NCI-H1048 (cell line): ENCODE measurements at places on chromosomes 3 and 15.
A peak's percentile ranks its signal among the peaks of the same experiment; 100 is the strongest.

DNA sequence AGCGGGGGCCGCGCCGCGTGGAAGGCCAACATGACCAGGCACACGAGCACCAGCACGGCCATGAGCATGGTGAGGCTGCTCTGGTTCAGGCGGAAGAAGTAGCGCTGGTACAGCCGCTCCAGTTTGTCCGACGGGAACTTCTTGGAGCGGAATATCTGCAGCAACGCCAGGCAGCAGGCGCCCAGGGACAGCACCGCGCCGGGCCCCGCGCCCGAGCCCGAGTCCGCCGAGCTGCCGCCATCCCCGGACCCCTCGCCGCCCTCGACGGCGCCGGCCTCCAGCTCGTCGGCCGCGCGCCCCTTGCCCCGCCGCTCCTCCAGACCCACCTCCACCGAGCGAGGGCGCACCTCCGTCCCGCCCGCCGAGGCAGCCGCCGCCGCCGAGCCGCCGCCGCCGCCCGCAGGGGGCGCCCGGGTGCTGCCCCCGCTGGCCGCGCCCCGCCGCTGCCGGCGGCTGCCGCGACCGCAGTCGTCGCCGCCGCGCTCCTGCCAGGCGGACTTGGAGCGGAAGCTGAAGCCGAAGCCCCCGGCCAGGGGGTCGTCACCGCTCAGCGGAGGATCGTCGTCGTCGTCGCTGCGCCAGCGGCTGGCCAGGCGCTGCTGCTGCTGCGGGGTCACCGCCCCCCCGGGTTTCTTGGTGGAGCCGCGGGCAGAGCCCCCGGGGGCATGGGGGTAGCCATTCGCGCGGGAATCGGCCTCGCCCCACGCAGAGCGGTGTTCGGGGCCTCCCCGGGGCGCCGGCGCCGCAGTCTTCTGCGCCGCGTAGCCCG is 957 bp downstream of the ADCY5 start:
- DNase-seq: no peak

- DNase-seq: no peak
Observed at GRCh38 chr15:70910958-70911357, 18.3 kb downstream of the LRRC49 start.

DNA sequence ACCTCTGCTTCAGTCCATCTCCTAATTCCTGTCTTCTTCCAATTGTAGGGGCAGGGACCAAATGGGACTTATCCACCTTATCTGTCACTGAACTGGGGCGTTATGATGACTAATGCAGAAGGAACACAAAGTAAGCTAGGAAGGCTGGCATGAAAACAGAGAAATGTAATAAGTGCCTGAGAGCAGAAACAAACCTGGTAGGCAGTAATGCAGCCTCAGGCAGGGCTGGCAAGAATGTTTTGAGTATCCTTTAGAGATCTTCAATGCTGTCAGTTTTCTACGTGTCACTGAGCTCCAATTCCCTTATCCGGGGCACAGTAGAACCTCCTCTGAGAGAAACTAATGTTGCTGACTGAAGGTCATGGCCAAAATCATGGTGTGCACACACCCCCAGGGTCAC is 246.2 kb upstream of the TBL1XR1 start:
- no peak for DNase-seq

- DNase-seq: no peak
Observed at GRCh38 chr3:18402239-18402799, 22.8 kb downstream of the SATB1 start.

DNA sequence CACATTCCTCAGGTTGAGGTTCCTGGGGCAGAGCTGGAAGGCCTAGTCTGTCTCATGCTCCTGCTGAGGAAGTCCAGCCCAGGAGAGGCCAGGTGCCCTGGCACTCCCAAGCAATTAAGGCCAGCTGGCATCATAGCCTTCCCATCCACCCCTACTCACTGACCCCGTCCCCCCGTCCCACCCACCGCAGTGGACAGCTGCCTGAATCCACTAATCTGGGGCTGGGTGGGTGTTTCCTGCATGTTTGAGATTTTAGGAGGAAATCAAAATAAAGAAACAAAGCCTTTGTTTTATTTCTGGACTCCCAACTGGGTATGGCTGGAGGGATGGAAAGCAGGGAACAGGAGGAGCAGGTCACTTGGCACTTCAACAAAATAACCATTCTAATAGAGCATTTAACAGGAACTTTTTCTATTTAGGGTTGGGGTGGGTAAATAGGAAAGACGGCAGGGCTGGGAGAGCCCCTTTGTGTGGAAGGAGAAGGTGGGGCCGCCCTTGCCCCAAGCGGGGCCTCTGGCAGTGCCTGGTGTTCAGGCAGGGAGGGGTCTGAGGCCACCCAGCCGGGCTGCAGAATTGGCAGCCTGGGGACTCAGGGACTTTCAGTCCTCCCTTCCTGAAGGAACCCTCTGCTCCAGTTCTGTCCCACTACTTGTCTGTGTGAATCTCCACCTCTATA is 8.5 kb downstream of the MRAS start:
- no peak for DNase-seq

DNA sequence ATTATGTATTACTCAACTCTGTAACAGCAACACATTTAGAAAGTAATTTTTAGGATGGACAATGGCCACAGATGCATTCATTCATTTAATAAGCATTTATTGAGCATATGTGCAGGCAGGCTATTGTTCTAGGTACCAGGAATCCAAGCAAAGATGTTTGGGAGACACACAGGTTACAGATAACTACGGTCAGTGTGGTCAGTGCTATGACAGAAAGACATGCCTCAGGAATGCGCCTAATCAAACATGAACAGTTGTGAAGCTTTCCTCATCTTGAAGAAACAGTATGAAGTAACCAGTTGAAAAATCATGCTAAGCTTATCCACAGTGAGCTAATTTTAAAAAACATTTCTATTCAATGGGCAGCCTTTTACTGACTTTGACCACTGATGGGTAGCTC is 155.4 kb upstream of the CCDC54 start:
- no peak for DNase-seq

DNA sequence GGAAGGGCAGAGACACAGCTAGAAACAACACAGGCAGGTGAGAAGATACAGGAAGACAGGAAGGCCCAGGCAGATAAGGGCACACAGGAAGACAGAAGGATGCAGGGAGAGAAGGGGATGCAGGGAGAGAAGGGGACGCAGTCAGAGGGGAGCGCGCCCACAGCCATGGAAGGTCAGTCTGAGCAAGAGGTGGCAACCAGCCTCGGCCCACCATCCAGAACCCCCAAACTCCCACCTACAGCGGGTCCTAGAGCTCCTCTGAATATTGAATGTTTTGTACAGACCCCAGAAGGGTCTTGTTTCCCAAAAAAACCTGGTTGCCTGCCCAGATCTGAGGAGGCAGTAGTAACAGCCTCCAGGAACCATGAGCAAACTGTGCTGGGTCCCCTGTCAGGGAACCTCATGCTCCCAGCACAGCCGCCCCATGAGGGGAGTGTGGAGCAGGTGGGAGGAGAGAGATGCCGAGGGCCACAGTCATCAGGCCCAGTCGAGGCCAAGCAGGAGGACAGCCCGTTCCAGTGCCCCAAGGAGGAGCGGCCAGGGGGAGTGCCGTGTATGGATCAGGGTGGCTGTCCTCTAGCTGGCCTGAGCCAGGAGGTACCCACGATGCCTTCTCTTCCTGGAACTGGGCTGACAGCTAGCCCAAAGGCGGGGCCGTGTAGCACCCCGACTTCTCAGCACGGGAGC is 27.6 kb upstream of the SLC28A1 start:
- DNase-seq: no peak

DNA sequence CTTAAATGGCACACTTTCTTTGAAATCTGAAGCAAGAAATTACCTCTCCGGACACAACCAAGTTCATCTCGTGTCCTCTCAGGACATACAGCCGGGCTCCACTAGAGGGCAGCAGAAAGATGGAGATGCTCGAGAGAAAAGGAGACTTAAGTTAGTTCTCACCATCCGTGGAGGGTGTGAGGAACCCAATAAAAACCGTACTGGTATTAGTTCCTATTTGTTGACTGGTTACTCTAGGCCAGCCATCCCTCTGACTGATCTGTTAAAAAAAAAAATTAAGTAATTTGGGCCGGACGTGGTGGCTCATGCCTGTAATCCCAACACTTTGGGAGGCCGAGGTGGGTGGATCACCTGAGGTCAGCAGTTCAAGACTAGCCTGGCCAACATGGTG is 7.9 kb upstream of the CYP11A1 start:
- DNase-seq: peak; percentile 33

DNA sequence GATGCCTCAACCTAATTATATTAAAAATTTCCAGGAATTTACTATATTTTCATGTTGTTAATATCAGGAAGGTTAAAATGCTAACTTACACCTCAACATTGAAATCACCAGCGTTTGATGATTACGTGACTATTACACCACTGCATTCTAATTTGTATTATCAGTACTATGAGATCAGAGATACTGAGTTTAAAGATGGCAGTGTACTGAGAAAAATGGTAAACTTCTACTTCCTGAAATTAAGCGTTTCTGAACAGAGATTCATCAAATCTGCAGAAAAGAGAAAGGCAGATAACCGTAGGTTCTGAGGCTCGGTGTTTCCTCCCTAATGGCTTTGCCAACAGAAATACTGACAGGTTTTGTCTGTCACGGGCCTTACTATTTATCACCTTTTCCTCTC is 69.9 kb downstream of the CRTC3 start:
- no peak for DNase-seq

- DNase-seq: no peak
Observed at GRCh38 chr15:55183679-55184078, 13.1 kb downstream of the RSL24D1 start.

DNA sequence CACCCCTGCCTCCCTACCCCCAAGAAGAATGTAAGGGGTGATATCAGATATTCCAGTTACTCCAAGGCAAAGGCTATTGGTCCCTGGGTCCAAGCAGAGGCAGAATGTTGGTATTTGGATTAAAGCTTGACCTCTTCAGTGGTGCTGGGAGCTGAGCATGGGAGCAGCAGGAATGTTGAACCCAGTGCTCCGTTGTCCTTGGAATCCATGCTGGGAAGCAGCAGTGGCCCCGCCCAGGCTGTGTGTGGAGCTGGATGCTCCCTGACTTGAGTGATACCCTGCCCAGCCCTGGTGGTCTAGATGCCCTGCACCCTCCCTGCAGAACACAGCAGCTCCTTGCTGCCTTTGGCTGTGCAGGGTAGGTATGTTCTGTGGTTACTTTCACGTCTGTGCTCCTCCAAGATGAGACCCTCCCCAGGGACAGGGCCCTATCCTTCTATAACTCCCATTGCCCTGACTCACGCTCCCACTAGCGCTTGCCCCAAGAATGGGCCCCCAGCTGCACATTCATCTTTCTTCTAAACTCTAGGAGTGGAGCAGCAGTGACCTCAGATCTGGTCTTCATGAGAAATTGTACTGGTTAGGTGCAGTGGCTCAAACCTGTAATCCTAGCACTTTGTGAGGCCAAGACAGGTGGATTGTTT is 35.1 kb downstream of the UMPS start:
- no peak for DNase-seq

- DNase-seq: no peak
Observed at GRCh38 chr15:98076021-98076816, 115.7 kb downstream of the ARRDC4 start.

- DNase-seq: peak; percentile 31
Observed at GRCh38 chr3:79521221-79521848, 246.5 kb downstream of the ROBO1 start.

GRCh38 chr15:40266828-40267304 is 16.0 kb downstream of the ANKRD63 start:
- no peak for DNase-seq

DNA sequence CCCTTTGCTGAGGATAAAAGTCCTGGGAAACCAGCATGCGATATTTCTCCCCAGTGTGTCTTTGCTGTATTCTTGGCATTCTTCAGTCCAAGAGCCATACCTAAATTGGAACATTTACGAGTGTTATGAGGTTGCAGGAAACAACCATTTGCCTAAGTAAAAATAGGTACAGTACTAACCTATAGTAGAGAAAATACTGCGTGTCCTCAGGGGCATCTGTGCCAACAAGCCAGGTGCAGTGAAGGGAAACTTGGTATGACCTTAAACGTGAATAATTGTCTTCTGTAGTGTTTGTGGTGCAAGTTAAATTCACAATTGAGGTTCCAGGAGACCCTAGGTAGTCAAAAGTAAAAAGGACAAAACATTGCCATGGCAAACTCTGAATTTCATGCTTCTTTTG is 12.2 kb downstream of the IL5RA start:
- no peak for DNase-seq

- no peak for DNase-seq
Observed at GRCh38 chr3:80733522-80734176, 965.9 kb upstream of the ROBO1 start.

GRCh38 chr15:101348643-101349042 is 53.6 kb upstream of the SNRPA1 start:
- no peak for DNase-seq

DNA sequence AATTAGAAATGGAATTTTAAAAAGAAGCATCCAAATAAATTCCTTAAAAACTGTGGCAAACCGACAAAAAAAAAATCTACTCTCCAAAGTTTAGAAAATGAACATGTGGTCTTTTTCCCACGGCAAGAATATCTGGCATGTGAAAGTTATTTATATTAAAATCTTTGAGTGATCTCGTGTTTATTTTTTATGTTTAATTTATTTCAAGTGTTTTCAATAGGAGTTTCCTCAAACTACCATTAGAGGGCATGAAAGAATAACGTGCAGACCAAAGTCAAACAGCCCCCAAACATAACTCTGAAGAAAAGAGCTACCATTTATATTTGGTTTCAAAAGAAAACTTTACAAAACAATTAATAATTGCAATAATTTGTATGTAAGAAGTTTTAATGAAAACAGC is 286.4 kb downstream of the ZIC4 start:
- no peak for DNase-seq

GRCh38 chr3:112425858-112426750 is 73.2 kb downstream of the BTLA start:
- no peak for DNase-seq

DNA sequence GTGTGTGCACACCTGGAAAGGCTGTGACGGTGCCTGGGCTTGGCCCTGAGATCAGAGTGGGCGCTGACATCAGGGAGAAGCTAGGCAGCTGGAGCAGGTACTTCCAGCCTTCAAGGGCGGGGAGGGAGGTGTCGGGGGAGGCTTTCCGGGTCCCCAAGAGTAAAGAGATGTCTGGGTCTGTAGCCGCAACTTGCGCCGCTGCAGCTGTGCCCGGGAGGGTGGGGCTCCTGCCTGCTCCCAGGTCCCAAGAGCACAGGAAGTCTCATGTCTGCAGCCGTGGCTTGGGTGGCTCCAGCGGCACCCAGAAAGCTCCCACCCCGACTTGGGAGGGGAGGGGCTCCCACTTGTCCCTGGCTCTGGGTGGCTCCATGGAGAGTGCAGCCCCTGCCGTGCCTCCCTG is 103.2 kb upstream of the BNIP2 start:
- no peak for DNase-seq

GRCh38 chr3:196501316-196502044 is 2.1 kb downstream of the RNF168 start:
- DNase-seq: no peak

DNA sequence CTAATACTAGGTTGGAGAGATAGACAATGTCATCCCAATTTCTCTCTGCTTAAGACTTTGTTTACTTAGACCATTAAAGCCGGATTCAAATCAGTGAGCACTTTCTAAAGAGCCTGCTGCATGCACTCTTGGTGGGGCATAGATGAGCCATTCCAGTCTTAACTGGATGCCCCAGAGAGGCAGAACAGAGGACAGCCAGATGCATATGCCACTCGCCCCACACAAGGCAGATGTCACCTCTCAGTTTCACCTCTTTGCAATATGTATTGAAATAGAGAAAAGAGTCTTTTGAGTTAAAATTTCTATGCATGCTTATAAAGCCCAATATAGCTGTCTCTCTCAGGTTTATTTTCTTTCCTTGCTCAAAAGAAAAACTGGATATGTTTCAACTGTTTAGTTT is 89.5 kb downstream of the LARS2 start:
- DNase-seq: no peak
